ENCODE measurements at places on chromosomes 2 and 18.

DNA sequence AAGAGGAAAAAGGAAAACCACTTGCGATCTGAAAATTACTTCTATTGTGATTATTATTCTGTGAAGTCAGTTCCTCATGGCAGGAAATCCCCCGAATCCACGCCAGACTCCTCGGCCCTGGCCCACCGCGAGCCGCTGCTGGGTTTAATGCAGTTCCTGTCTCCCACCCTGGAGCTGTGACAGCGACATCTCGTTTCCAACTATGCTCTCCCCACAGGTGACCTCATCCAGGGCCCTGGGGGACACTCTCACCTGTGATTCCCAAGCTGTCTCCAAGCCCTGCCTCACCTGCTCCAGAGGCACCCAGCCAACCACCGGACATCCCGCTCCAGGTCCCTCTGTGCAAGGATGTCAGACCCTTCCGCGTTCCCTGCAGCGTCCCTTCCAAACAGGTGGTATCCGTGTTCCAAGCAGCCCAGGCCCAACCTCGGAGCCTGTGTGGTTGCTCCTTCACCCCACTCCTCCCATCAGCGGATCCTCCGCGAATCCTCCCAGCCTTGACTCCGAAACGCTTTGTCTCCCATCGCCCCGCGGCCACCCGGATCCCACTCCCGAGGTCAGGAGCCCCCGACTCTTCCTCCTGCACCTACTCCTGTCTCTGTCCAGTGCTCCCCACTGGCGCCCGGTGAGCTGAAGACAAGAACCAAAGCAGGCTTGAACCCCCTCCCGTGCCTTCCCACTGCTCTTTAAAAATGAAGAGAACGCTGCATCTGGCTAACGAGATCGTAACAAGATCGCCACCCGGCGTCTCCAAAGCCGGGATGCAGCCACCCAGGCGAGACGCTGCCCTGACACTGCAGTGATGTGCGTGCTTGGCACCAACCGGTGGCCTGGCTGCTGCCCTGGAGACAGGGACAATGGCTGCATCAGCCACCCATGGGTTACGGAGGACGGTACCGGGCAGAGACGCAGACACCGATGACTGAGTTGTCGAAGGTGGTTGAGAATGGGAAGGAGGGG, 96.5 kb downstream of the NDUFA10 start:
- DNase-seq = peak; percentile 19

DNA sequence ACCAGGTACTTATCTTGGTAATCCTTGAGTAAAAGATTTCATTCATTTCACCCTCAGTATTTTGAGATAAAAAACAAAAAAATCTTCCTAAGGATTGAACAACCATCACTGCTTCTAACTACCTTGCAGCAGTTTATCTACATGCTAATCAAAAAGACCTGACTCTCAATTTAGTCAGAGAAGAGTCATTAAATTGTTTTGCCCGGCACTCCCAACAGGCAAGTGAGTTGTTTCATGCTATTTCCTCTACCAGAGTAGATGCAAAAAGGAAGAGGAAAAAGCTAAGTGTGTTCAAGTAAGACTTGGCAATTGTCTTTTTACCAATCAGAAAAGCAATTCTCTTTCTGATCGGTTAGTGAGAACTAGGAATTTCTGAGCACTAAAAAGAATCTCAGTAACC, 39.5 kb downstream of the MYO5B start:
- no peak for DNase-seq

- no peak for DNase-seq
Observed at GRCh38 chr2:60470340-60470739, 83.1 kb downstream of the BCL11A start.

DNA sequence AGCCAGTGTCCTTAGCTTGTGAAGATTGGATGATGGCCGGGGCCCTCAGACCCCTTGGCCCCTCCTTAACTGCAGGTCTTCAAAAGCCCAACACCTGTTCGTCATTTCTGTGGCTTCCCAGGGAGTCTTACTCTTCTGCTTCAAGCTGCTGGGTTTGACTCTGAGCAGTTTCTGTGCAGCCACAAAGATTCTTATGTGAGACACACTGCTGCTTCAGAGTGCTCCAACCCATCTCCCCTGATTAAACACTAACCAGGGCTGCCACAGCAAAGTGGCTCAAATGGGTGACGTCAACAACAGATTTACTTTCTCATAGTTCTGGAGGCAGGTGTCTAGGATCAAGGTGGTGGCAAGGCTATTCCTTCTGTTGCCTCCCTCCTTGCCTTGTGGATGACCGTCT, 40.8 kb downstream of the TSN start:
- no peak for DNase-seq

GRCh38 chr2:231632559-231633142, 40.0 kb downstream of the TEX44 start:
- no peak for DNase-seq

GRCh38 chr2:111918383-111918806, 20.0 kb downstream of the MERTK start:
- DNase-seq = no peak

DNA sequence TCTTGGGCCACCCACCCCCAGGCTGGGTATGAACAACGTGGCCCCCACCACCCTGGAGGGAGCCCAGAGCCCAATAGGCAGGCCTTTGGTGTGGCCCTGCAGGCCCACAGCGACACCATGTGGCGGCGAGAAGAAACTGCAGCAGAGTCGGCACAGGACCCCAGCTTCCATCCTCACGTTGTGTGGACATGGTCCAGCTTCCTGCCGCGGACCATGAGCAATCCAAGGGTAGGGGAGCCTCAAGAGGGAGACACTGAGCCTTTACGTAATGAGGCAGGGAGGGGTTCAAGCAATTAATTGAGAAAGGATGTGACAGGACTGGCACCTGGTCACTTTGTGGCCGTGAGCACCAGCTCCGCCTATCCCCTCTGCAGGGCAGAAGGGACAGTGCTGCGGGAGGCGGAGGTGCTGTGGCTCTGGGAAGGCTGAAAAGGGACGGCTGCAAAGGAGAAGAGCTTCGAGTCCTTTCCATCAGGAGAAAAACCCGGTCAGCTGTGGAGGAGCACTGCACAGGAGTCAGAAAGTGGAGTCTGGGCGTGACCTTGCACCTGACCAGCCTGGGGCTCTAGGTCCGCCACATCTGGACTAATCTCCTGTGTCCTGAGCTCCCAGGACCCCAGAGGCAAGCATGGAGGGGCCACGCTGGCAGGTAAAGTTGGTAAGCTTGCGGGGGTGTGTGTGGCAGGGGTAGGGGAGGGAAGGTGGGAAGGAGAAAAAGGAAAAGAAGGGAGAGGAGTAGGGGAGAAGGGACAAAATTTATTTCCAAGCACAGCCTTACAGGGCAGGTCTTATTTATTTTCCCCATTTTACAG, 44.9 kb downstream of the TMEM37 start:
- DNase-seq = peak; percentile 15

DNA sequence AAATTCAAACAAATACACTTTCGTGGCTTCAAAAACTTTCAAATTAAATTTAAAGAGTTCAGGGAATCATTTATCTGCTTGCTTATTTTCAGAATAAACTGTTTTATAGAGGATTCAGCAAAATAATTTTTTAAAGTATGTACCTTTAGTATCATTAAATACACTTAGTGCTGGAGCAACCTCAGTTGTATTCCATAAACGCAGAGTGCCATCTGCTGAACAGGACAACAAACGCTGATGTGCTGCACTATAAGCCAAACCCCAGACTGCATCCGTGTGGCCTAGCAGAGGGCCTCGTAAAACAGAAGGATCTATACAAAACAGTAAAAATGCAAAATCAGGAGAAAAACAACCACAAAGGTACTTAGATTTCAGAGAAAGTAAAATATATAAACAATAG, 108.6 kb downstream of the STRN start:
- DNase-seq = no peak

GRCh38 chr2:237128026-237128703, 42.5 kb downstream of the COPS8 start:
- peak; percentile 82 for DNase-seq

DNA sequence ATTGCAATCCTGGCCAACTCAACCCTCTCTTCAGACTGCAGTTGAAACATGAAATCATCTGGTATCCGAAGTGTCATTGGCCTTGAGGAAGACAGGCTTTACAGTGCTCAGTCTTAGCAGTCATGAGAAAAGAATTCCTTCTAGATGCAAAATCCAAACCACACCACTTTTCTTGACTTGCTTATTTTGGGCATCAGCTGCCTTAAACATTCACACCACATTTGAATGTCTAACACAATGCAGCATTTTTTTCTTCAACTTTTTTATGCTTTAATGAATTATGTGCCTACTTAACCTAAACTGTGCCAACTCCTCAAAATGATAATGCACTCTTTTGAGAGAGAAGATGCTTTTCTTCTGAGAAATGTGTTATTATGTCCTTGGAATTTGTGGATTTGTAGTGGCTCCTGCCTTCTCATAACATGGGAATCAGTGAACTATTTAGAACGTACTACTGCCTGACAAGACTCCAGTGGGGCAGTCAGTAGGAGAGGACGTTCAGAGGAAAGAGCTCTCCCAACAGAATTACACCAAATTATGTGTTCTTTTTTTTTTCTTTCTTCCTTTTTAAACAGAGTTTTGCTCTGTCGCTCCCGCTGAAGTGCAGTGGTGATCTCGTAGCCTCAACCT, 3.2 kb upstream of the FAM98A start:
- DNase-seq = no peak

DNA sequence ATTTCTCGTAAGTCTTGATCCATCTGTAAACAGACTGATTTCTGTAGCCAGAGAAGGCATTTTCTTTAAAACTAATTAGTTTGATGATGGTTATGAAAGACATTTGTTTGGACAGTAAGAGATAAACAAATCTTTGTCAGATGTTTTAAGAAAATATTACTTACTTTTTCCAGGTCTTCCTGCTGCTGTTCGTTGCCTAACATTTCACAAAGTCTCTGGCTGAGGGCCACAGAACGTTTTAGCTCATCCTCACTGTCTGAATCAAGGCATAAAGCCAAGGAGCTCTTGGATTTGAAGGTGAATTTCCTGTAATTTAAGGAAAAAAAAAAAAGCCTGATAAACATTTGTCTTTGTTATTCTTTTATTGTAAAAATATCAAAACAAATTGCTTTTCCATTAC, 57.8 kb downstream of the VIL1 start:
- no peak for DNase-seq

GRCh38 chr2:5696945-5697521, 4.8 kb downstream of the SOX11 start:
- DNase-seq = no peak

DNA sequence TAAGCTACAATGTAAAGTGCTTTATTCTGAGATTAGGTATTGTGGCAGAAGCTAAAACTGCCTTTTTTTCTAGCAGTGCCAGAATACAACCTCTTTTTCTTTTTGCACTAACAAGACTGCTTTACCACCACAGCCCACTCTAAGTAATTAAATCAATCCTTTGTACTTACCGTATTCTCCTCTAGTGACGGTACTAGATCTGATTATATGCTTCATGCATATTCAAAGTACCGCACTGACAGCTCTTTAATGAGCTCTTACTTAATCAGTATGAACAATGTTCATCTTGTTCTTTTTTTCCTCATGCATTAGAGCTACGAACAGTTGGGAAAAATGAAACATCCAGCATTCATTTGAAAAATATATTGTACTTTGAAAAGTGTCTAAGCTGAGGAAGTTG, 16.1 kb upstream of the OTX1 start:
- no peak for DNase-seq

DNA sequence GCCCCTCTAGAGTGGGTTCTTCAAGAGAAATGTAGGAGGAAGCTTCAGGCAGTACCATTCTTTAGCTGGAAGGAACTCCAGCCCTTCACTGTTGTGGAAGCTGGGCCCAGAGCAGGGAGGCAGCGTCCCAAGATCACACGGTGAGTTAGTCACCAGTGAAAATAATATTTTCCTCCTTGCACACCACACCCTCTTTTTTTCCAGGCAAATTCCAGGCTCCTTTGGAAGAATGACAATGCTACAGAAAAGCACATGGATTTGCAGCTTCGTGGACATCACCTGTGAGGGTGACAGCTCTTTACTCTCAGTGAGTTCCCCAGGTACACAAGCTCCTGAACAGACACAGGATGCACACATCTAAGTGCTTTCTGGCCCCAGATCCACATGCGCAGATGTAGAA, 157.1 kb downstream of the COL6A3 start:
- no peak for DNase-seq

- no peak for DNase-seq
Observed at GRCh38 chr2:36399050-36399449, 43.5 kb downstream of the CRIM1 start.

DNA sequence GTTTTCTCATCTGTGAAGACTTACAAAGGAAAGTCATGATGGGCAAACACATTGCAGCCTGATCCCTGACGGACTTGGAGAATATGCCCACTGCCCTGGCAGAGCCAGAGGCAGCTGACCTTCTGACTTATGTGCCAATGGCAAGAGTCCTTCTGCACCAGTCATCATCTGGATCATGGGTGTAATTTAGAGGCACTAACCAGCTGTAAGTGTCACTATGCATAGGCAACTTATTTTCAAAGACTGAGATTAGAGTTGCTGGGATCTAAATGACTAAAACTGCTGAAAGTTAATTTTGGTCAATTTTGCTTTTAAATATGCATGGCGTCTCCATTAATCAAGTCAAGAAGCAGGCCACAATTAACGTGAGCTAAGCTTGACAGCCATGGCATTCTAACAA, 261.2 kb downstream of the BCL11A start:
- no peak for DNase-seq

DNA sequence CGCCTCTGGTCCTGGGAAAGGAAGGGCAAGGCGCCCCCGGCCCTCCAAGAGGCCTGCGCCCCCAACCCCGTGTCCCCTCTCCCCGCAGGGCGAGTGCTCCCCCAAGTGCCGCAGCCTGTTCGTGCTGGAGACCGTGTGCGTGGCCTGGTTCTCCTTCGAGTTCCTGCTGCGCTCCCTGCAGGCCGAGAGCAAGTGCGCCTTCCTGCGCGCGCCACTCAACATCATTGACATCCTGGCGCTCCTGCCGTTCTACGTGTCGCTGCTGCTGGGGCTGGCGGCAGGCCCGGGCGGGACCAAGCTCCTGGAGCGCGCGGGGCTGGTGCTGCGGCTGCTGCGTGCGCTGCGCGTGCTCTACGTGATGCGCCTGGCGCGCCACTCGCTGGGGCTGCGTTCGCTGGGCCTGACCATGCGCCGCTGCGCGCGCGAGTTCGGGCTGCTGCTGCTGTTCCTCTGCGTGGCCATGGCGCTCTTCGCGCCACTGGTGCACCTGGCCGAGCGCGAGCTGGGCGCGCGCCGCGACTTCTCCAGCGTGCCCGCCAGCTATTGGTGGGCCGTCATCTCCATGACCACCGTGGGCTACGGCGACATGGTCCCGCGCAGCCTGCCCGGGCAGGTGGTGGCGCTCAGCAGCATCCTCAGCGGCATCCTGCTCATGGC, 52.4 kb downstream of the SLC66A2 start:
- DNase-seq = no peak

DNA sequence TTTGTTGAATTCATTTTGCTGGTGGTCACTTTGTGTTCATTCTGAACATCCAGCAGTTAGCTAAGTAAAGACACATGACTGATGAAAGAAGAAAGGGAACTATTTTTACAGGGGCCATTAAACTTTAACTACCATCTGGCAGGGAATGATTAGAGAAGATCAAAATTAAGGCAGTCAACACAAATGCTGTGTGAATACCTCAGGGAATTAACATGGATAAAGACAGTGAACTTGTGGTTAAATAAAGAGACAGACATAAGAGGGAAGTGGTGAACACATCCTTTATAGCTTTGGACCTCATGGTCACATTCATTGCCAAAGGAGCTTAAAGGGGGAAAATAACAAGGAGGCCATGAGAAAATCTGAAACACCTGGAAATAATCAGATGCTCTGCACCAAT, 52.6 kb upstream of the ATP5MC3 start:
- DNase-seq = no peak

Data from inflammatory macrophage treated with lipopolysaccharide for 1 hour (primary cell).